Tracheal epithelial cell (primary cell): ENCODE measurements at places on chromosomes 13 and 19. TPM values are rescaled to one million over a fixed set of nuclear protein-coding genes. Genes with fewer than 3 reads are reported as not detected.

MTIF3 gene
- total RNA-seq, result 57.4 and 71.4 TPM in 2 replicates

TEX101 gene
- not detected in 2 replicates for total RNA-seq

ADM5 gene
- total RNA-seq, result 0.64 and 0.72 TPM in 2 replicates

DHX34 gene
- 14.1 and 17.6 TPM in 2 replicates for total RNA-seq

PDX1 gene
- total RNA-seq, result not detected in 2 replicates

CAB39L gene
- total RNA-seq, result 6.3 and 13.2 TPM in 2 replicates

RUBCNL gene
- under 0.01 TPM in 1 of 2 replicates, not detected in the other for total RNA-seq

PRTN3 gene
- not detected in 2 replicates for total RNA-seq

STOML3 gene
- total RNA-seq, result not detected in 2 replicates

C19orf85 gene
- total RNA-seq, result not detected in 2 replicates

TGFBR3L gene
- total RNA-seq, result 4.3 and 5.5 TPM in 2 replicates

ZNF154 gene
- 0.64 and 1.4 TPM in 2 replicates for total RNA-seq

RGCC gene
- 1.9 and 26.4 TPM in 2 replicates for total RNA-seq

SMAD9 gene
- 0.24 and 0.43 TPM in 2 replicates for total RNA-seq

PLIN5 gene
- total RNA-seq, result 0.96 TPM in 1 of 2 replicates, not detected in the other

ZNF230 gene
- total RNA-seq, result 1.9 and 2.2 TPM in 2 replicates

LILRA2 gene
- not detected in 2 replicates for total RNA-seq

ZNF99 gene
- not detected in 2 replicates for total RNA-seq

MAST1 gene
- 0.43 and 1.4 TPM in 2 replicates for total RNA-seq

C19orf81 gene
- total RNA-seq, result 0.72 TPM in 1 of 2 replicates, not detected in the other

LILRA5 gene
- not detected in 2 replicates for total RNA-seq

ZNF536 gene
- total RNA-seq, result 0.24 TPM in 1 of 2 replicates, not detected in the other

C19orf38 gene
- total RNA-seq, result under 0.01 and 1.7 TPM in 2 replicates

VAV1 gene
- 1.7 and 2.3 TPM in 2 replicates for total RNA-seq

RFPL4AL1 gene
- total RNA-seq, result not detected in 2 replicates

SERPINE3 gene
- total RNA-seq, result not detected in 2 replicates

ZNF829 gene
- 1.5 and 2.2 TPM in 2 replicates for total RNA-seq

ERICH6B gene
- total RNA-seq, result not detected in 2 replicates

SLC15A1 gene
- total RNA-seq, result 0.21 and 0.72 TPM in 2 replicates

ZNF175 gene
- 1.7 and 1.9 TPM in 2 replicates for total RNA-seq

ICAM5 gene
- 13.2 and 32.0 TPM in 2 replicates for total RNA-seq

IZUMO4 gene
- 2.6 and 4.6 TPM in 2 replicates for total RNA-seq

ZNF665 gene
- total RNA-seq, result 2.6 and 3.4 TPM in 2 replicates

TTYH1 gene
- not detected in 2 replicates for total RNA-seq

TLE6 gene
- total RNA-seq, result 1.2 TPM in 1 of 2 replicates, not detected in the other
